ENCODE measurements at places on chromosomes 3 and 15. TPM values are rescaled to one million over a fixed set of nuclear protein-coding genes. Genes with fewer than 3 reads are reported as not detected.

Gene FSIP1
- 0.17 TPM for total RNA-seq

Gene ADAMTS17
- 0.28 TPM for total RNA-seq

Gene CACNA1D
- total RNA-seq: 18.9 TPM

Gene ADAMTS7
- 1.3 TPM for total RNA-seq

Gene PPM1L
- 6.1 TPM for total RNA-seq

Gene TRPM1
- not detected for total RNA-seq

Gene LCMT2
- total RNA-seq: 4.0 TPM

Gene SPINK8
- total RNA-seq: not detected

Gene MUC20
- total RNA-seq: 1.1 TPM

Gene UBL7
- total RNA-seq: 17.6 TPM

Gene SCN11A
- total RNA-seq: 0.08 TPM

Gene ASB14
- total RNA-seq: not detected

Gene FBXO40
- total RNA-seq: 0.05 TPM

Gene PDE12
- total RNA-seq: 13.1 TPM

Gene SUCNR1
- total RNA-seq: 5.4 TPM

Gene ACKR4
- 0.37 TPM for total RNA-seq

Gene REC114
- total RNA-seq: not detected

Gene SAMD7
- total RNA-seq: not detected
